ENCODE measurements at places on chromosomes 1 and 21.

DNA sequence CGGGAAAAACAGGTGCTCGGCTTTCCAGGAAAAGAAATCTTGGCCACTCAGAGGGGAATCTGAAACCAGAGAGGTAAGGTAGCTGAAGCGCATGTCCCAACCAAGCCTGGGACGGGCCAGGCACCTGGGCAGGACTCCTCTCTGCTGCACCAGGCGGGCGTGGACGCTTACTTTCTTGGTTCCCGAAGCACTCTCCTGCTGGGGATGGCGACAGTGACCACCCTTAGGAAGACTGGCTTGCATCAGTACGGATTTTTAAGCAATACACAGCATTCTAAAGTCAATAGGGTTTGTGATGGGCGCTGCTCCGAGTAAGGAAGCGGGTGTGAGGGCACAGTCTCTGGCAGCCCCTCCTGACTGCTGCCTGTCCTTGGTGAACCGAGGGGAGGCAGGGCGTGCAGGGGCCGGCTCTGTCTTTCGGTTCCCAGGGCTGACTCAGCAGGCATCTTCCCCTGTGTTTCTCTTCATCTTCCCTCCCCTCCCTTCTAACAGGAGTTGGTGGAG, 74.9 kb upstream of the ANGPTL1 start:
- no peak for DNase-seq

DNA sequence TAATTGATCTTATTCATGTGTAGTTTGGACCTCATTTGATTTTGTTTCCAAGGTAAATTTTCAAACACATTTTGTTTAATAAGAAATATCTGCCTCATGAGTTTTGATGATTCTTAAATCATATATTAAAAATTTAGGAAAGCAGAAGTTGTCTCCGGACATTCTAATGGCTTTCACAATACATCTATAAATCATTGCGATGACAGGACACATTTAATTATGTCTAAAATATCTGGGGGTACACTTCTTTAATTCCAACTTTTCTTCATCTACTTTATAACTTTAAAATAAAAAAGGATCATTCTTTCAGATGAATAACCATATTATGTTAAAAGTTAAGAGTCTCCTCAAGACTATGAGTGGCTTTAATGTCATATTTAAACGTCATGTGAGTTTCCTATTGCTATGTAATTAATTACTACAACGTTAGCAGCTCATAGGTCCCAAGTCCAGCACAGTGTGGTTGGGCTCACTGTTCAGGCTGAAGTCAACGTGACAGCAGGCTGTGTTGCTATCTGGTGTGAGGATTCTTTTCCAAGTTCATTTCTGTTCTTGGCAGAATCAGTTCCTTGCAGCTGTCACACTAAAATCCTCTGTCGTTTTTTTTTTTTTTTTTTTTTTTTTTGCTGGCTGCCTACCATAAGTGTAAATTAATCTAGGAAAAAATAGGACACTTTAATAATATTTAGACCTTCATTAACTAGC, 893.5 kb downstream of the LTN1 start:
- no peak for DNase-seq

DNA sequence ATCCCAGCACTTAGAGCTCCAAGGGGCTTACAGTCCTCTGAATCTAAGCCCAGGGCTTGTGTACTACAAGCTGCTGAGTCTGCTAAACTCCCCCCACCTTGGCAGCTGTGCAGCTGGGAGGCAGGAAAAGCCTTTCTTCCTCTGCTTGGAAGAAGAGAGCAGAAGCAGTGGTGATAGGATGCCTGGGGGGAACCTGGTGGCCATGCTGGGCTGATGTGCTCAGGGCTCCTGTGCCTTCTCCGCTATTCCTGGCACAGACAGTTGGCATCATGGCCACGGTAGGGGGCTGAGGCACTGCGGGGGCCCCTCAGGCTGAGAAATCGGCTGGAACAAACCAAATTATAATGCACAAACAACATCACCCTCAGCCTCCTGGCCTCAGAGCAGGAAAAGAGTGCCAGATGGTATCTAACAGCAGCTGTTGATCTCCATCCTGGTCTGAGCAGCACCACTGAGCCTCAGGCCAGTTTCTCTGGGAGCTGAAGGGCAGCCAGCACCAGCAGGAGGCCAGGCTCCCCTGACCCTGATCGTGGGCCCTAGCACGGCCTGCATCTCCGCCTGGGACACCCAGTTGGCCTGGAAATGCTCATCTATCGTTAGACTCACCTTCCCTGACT, 35.8 kb downstream of the ECE1 start:
- no peak for DNase-seq

GRCh38 chr1:198105185-198105584, 51.6 kb upstream of the NEK7 start:
- no peak for DNase-seq

DNA sequence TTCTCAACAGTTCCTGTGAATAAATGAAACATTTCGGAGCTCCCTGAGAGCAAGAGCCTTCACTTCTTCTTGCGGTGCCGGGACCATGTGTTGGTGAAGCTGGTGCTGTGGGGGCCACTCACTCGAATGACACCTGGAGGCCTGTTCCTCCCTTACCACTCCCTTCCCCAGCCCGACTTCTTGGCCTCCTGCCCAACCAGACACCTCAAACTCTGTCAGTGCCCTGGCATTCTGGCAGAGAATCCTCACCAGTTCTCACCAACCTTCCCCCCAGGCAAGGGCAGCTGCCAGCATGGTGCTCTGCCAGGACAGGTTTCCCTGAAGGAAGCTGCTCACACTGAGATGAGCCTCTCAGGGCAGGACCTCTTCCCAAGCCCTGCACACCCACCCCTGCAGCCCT, 68.3 kb downstream of the MPZL1 start:
- DNase-seq, result no peak

DNA sequence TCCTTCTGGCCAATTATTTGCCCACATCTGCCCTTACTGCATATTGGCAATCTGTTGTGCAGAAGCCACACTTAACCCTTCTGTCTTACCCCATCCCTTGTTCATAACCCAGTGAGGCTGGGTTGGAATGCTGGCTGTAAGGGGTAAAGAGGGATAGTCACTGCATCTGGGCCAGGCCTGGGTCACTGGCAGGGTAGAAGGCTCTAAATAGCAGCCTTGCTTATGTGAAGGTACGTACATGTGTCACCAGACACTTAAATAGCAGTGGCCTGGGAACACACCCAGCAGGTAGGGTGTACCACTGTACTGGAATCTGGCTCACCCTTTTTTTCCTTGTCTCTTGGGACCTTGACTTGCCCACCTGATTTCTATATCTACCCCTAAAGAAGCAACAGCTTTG, 9.9 kb upstream of the TARS2 start:
- no peak for DNase-seq

DNA sequence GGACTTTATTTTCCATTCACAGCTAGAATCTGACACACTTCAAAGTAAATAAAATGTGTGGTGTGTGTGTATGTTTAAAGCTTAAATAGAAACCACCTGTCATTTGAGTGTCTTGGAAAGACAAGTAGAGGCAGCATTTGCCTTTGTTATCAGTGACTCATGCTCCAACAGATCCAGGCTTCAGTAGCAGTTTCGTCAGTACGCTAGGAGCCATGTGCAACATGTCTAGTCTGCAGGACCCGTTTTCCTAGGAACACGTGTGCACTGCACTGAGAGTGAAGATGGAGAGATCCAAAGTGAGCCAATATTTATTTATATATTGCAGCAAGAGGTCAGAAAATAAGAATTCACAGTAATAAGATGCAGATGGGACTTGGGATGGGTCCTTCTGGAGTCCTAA, 41.8 kb downstream of the SGIP1 start:
- no peak for DNase-seq

DNA sequence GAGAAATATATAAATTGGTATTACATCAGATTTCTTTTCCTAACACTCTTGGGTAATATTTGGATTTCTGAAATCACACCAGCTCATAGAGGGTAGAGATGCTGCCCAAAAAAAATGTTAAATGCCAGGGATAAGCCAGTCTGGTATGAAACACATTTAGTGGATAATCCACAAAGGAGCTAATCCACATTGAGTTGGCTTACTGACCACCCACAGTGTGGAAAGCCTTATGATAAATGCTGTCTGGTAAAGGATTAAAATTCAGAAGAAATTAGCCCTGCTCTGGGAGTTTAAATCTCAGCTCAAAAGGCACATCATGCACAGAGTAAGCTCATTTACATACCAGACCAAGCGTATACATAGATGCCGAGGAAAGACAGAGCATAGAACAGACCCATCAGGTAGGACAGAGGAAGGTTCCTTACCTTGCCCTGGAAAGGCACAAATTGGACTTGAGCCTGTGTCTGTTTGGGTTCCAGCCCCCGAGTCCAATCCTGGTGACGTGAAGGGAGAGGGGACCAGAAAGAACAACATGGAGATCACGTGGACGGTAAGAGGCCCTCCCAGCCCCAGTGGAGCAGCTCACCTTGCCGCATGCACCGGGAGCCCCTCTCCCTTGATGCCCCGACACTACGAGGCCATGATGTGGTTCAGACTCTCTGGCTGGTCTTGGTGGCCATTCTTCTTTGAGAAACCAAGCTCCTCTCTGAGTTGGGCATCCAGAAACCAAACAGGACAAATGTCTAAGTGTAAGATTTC, 62.9 kb upstream of the CNTN2 start:
- DNase-seq, result no peak

GRCh38 chr1:99627615-99628014, 18.3 kb upstream of the PALMD start:
- no peak for DNase-seq

GRCh38 chr1:236393681-236394481, at the start of gene EDARADD:
Gene EDARADD (plus strand): TSS chr1:236394286. CDS start chr1:236394445, 159 bp downstream.
- DNase-seq, result no peak

GRCh38 chr1:56095696-56096665, 483.4 kb downstream of the PLPP3 start:
- no peak for DNase-seq

GRCh38 chr1:218718206-218718605, 373.1 kb downstream of the TGFB2 start:
- no peak for DNase-seq

Measured in stimulated activated CD8-positive, alpha-beta memory T cell treated with anti-CD3 and anti-CD28 coated beads, Interleukin-7, amount 100 ng/mL, for 1 hour (primary cell).